ENCODE measurements at places on chromosomes 2 and 18. TPM values are rescaled to one million over a fixed set of nuclear protein-coding genes. Genes with fewer than 3 reads are reported as not detected.
A peak's percentile ranks its signal among the peaks of the same experiment; 100 is the strongest.

DNA sequence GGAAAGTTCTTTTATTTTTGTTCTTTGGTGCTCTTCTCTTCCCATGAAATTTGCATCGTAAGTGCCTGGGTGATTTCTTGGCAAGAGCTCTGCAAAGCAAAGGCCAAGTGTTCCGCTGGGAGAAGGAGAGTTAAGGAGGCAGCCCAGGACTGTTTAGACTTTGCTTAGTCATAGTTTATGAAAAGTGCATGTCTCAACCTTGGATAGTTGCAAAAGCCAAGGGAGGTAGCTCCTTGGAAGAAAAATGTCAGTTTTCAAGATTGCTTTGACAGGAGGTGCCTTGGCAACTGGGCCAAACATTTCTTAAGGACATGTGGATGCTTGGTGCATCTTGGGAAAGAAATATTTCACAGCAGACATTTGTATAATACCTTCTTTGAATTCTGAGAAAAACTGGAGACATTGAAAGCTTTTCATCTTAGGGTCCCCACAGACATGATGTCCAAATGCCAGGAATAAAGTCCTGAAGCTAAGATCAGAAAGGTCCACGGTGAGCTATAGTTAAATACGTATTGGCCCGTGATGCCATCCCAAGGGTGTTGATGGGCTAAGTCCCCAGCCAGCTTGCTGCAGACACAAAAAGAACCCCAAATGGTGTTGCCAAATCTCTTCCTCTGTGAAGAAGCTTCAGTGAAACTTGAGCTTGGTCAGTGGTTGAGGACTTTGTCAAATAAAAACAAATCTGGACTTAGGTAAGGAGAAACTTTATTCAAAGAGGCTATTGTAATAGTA, 96.3 kb upstream of the THUMPD2 start:
- H3K4me1 ChIP-seq, result peaks cover 10% of the 10 kb centered on the region
- no peaks in the 10 kb centered on the region for H3K27me3 ChIP-seq
- peak; percentile 63 for DNase-seq

GRCh38 chr2:98508709-98509066, 64.0 kb downstream of the INPP4A start:
- no peak overlapping the region for H3K4me3 ChIP-seq
- H3K4me1 ChIP-seq, result peaks cover 37% of the 10 kb centered on the region
- no peaks in the 10 kb centered on the region for H3K36me3 ChIP-seq
- no peak overlapping the region for H3K27ac ChIP-seq

GRCh38 chr2:112156152-112156986, 18.2 kb downstream of the FBLN7 start:
- no peaks in the 10 kb centered on the region for H3K4me1 ChIP-seq
- H3K4me3 ChIP-seq, result no peak overlapping the region
- no peaks in the 10 kb centered on the region for H3K27me3 ChIP-seq
- no peaks in the 10 kb centered on the region for H3K36me3 ChIP-seq

Gene OR6B2
- not detected for total RNA-seq

GRCh38 chr2:12988279-12988678, 271.5 kb downstream of the TRIB2 start:
- no peaks in the 10 kb centered on the region for H3K4me1 ChIP-seq
- no peak for DNase-seq
- H3K4me3 ChIP-seq, result no peak overlapping the region
- no peak overlapping the region for H3K27ac ChIP-seq
- no peaks in the 10 kb centered on the region for H3K27me3 ChIP-seq

DNA sequence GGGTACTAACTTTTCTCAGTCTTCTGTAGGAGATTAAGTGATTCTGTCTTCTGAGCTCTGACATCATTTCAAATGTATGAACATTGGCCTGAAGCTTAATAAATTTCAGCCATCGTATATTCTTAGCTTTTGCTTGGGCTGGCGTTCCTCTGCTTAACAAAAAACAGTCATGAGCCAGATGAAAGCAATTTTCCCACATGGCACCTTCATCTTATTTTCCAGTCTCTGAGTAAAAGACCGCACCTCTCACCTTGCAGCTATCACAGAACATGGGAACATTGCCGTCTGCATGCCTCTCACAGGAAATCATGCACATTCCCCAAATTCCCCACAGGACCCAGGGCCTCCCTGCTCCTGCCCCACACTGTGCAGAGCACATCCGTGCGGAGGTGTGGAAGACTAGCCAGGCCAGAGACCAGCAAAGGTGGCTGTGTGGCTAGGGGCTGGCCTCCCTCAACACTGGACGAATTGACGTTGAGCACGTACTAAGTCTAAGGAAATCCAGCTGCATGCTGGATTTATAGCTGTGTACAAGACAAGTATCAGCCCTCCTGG, 531.8 kb upstream of the ID2 start:
- H3K27me3 ChIP-seq, result no peaks in the 10 kb centered on the region
- H3K4me1 ChIP-seq, result no peaks in the 10 kb centered on the region
- DNase-seq, result no peak
- no peak overlapping the region for H3K4me3 ChIP-seq
- H3K27ac ChIP-seq, result no peak overlapping the region

- H3K27me3 ChIP-seq, result no peaks in the 10 kb centered on the region
- H3K4me1 ChIP-seq, result no peaks in the 10 kb centered on the region
Measured at GRCh38 chr2:96668771-96669170, 26.2 kb downstream of the FER1L5 start.

Gene CIB4
- 8.7 TPM for total RNA-seq

GRCh38 chr18:26656431-26656943, 108.1 kb upstream of the KCTD1 start:
- H3K4me3 ChIP-seq, result peak overlapping the region; percentile 70
- H3K27ac ChIP-seq, result peak overlapping the region; percentile 86
- no peaks in the 10 kb centered on the region for H3K27me3 ChIP-seq
- peaks cover 9% of the 10 kb centered on the region for H3K4me1 ChIP-seq

Gene ACTR1B
- total RNA-seq, result 81.0 TPM

DNA sequence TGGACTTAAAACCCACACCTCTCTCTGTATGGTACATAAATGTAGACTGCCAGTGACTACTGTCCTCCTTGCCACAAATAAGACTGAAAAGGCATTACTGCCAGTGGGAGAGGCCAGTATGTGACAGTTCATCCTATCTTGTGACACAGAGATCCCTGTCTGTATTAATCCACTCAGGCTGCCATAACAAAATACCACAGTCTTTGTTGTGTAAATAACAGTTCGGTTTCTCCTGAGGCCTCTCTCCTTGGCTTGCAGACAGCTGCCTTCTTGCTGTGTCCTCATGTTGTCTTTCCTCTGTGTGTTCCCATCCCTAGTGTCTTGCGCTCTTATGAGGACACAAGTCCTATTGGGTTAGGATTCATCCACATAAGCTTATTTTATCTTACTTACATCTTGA, 46.4 kb upstream of the IL1RL1 start:
- no peaks in the 10 kb centered on the region for H3K27me3 ChIP-seq
- H3K4me1 ChIP-seq, result no peaks in the 10 kb centered on the region
- no peaks in the 10 kb centered on the region for H3K36me3 ChIP-seq
- no peak for DNase-seq

- no peaks in the 10 kb centered on the region for H3K36me3 ChIP-seq
- no peak overlapping the region for H3K4me3 ChIP-seq
- no peaks in the 10 kb centered on the region for H3K4me1 ChIP-seq
- no peaks in the 10 kb centered on the region for H3K27me3 ChIP-seq
- DNase-seq, result no peak
Measured at GRCh38 chr2:106859498-106859897, 26.5 kb downstream of the ST6GAL2 start.

Measured in testis (tissue), 5 donors.